ENCODE measurements at places on chromosomes 12 and 14.

DNA sequence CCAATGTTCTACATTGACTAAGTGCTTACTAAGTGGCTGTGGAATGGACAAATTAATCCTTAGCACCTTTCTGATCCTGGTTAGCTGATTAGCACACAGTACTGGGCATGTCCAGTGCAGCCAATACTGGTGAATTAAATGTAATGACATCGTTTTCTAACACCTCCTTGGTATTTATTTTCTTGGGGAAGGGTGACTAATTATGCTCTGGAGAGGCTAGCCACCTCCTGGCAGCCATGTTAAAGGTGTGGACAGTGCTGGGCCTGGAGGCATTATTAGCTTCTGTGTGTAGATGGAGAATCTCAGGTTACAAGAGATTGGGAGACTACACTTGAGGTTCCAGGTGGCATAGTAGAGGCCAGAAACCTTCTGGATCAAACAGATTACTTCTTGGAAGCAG is 230.9 kb upstream of the DDHD1 start:
- no peak for DNase-seq

- no peak for DNase-seq
These were observed 858.1 kb downstream of the NRXN3 start for GRCh38 chr14:79028281-79028680.

DNA sequence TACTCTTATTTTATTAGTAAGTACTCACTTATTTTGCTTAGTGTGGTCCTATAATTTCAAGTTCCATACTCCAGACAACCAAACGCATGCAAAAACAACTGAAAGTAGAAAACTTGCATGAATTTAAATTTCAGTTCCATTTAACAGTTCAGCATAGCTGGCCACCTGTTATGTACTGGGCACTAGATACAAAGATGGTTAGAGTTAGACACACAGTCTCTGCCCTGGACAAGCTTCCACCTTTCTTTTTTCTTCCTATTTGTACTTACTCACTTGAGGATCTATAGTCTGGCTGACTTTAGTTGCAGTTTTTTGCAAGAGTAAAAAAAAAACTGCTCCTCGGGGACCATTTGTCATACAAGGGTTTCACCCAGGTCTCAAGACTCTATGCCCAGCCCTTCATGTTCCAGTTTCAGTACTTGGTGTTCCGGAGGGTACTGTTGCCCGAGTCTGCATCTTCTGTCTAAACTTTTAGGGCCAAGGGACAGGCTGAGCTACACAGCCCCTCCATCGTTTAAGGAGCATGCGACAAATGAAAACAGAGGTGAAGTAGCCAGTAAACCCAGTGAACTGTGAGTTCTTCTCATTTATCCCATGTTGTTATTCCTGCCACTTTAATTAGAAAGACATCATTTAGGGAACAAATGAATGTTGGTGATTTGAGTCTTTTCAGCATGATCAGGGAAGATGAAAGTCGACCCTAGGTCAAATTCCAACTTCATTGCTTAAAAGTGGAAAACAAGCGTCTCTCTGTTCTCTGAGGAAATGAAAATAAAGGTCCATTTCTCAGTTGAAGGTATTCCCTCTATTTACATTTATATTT is 22.3 kb downstream of the RPGRIP1 start:
- no peak for DNase-seq

DNA sequence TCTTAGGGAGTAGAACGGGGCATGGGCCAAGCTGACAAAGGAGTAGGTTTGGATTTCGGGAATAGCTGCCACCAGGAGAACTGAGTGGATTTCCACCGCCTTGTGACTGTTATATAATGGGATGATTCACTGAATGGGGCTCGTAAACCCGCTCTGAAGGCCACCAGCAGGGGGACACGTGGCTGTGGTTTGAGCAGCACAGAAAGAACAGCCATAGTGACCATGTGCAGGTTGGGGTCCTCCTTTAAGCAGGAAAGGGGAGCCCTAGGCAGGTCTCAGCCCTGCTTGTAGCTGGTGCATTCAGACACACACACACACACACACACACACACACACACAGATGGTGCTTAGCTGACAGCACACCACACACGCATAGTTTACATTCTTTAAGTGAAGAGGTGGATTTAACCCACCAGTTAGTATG is 8.6 kb upstream of the ASB2 start:
- DNase-seq, result no peak

- DNase-seq, result no peak
These were observed 400.7 kb downstream of the NUAK1 start for GRCh38 chr12:105738051-105738450.
